ENCODE measurements at places on chromosomes 4 and X. TPM values are rescaled to one million over a fixed set of nuclear protein-coding genes. Genes with fewer than 3 reads are reported as not detected.

Gene PCSK1N
- 9.8 TPM for total RNA-seq

Gene SATL1
- 0.10 TPM for total RNA-seq

GRCh38 chrX:5650904-5651303 lies 577.8 kb downstream of the NLGN4X start:
- DNase-seq, result no peak

Gene STBD1
- 36.7 TPM for total RNA-seq

GRCh38 chr4:101418466-101418865 lies 71.1 kb upstream of the PPP3CA start:
- DNase-seq, result no peak

GRCh38 chr4:151948351-151949016 lies 187.7 kb upstream of the GATB start:
- DNase-seq, result no peak

Gene PWWP3B
- 3.2 TPM for total RNA-seq

GRCh38 chrX:129845616-129846190 lies 2.0 kb upstream of the ZDHHC9 start:
- DNase-seq, result no peak

- DNase-seq, result no peak
Measured at GRCh38 chrX:15855568-15856221, 1.1 kb upstream of the AP1S2 start.

Gene KDM5C
- 32.5 TPM for total RNA-seq

DNA sequence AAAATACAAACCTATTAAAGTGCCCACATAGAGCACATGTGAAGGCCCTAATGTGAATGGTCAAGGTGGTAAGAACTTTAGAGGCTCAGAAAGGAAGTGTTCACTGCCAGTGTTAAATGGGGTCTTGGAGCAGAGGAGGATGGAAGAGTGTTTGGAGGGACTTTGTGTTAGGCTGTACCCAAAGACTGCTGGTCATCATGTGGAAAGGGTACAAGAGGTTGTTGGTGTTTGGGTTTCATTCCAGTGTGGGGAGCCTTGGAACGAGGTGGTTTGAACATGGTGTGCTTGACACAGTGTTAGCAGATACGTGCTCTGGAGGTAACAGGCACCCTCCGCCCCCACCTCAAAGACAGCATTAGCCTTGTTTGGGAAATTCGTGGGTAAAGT lies 73.1 kb downstream of the RAPGEF2 start:
- DNase-seq, result no peak

Gene DAPP1
- 0.89 TPM for total RNA-seq

GRCh38 chr4:94412658-94413038 lies 39.1 kb upstream of the PDLIM5 start:
- no peak for DNase-seq

- no peak for DNase-seq
Measured at GRCh38 chr4:150173982-150174398, 95.7 kb downstream of the DCLK2 start.

Gene NRK
- 0.44 TPM for total RNA-seq

DNA sequence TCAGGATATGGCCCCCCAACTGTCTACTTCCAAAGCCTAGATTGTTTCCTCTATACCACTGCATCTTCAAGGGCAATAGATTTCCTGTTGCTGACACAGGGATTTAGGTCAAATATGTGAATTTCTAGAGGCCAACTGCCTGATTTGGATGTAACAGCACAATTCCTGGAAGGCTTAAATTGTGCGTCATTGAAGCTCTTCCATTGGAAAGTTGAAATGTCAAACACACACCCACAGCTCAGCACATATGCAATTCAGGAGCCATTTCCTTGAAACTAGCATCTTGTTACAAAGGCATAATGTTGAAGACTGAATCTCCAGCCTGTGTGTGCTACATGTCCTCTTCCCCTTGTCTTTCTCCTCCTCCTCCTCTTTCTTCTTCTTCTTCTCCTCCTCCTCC lies 158.6 kb downstream of the STK32B start:
- DNase-seq, result no peak

GRCh38 chr4:87567191-87567590 lies 38.0 kb upstream of the SPARCL1 start:
- DNase-seq, result no peak

DNA sequence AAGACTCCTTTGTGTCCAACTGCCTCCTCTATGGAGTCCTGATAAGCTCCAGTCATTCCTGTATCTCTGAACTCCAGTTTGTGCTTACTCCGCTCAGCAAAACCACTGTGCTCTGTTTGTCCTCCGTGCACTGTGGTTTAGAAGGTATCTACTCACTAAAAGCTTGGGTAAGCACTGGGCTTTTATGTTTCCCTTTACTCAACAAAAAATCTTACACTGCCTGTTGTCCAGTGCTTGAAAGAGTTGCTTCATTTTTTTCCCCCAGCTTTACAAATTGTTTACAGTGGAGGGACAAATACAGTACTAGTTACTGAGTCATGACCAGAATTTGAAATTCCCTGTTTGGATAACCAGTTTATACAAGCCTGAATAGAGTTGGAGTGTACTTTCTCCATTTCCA lies 545.3 kb upstream of the FAT1 start:
- DNase-seq, result no peak

Gene MEPE
- total RNA-seq, result not detected

DNA sequence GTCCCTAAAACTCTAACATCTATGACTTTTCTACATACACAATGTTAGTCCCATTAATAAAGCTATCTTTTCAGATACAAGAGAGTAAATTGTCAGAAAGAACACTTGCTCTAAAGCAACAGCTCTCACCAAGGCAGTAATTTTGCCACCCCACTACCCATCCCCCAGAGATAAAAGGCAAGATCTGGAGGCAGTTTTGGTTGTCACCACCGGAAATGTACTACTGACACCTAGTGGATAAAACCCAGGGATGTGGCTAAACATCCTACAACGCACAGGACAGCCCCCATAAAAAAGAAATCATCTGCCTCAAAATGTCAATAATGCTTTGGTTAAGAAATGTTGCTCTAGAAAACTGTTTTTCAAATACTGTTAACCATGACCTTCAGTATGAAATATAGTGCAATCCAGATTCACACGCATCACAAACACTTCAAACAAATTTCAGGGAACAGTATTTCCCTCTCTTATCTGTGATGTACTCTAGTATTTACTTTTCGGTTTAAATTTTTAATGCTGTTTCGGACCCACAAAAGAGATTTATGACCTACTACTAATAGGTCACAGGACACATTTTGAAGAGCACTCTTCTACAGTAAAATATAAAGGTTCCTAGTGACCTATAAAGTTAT lies 5.1 kb downstream of the FBXL5 start:
- peak; percentile 26 for DNase-seq
